Activated CD4-positive, CD25-positive, alpha-beta regulatory T cell (primary cell): ENCODE measurements at places on chromosomes 11 and 22.

DNA sequence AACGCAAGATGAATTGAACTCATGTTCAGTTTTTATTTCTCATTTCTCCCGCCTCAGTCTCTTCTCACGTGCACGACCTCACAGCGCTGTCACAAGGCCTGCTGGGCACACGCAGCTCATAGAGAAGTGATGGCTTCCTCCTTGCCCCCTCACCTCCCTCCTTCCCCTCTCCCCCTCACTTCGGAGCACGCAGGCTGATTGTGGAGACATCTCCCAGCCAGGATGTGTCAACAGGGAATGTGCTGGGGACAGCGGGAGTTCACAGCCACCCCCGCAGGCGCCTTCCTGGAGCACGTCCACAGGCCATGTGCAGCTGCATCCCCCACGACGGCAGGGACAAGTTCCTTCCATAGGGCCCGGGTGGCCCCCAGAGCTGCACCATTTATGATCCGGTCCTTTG, 29.1 kb upstream of the KRTAP5-6 start:
- no peak for DNase-seq

DNA sequence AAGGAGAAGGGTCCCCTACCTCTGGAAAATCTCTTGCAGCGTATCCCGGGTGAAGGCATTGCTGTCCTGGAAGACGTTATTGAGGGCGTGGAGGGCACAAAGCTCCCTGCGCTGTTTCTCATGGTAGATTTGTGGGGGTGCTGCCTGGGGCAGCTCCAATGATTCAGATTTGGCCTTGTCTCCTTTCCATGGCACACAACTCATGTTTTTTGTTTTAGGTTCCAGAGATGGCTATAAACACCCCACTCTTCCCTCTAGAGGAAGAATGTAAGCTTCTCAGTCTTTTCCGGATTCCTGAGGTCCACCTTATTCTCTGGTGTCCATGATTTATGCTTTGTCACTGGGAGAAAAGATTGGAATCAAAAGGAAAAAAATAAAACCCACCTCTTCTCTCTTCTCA, 959 bp downstream of the JOSD1 start:
- DNase-seq = no peak

DNA sequence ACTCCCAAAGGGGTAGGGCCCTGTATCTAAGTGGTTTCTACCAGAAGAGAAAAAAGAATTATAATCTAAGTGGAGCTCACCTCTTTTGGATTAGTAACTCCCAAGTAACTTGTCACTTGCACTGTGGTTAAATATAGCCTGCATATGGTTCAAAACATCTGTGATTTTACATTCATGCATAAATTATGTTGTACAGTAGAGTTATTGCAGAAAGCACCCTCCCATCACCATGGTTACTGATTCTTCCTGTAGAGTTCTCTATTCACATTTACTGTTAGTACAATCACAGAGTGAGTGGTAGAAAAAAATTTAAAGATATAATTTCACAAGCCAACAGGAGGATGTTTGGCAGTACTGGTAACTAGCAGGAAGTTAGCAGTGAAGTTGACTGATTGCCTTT, 80.4 kb downstream of the LRRC4C start:
- no peak for DNase-seq

- no peak for DNase-seq
These were observed 777 bp upstream of the MICAL3 start for GRCh38 chr22:18024956-18025720.

- no peak for DNase-seq
These were observed 18.1 kb upstream of the CADM1 start for GRCh38 chr11:115522302-115522701.

GRCh38 chr11:16909359-16910035, 104.7 kb downstream of the PLEKHA7 start:
- no peak for DNase-seq

DNA sequence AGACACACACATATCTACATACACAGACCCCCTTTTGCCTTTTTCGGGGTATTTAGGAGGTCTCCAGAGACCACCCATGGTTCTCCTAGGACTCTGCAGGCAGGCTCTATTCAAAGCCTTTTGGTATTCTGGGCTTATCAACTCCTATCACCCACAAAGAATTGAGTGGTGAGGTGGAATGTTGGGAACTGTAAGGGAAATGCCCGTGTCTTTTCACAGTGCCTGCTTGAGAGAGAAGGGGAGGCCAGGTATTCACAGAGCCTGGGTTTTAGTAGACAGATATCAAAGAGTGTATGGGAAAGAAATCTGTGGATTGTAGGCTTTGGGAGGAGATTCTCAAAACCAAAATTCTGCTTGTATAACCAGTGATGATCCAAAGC, 44.0 kb upstream of the CSNK2A3 start:
- DNase-seq = no peak

GRCh38 chr11:103676413-103676812, 360.0 kb upstream of the DDI1 start:
- no peak for DNase-seq

DNA sequence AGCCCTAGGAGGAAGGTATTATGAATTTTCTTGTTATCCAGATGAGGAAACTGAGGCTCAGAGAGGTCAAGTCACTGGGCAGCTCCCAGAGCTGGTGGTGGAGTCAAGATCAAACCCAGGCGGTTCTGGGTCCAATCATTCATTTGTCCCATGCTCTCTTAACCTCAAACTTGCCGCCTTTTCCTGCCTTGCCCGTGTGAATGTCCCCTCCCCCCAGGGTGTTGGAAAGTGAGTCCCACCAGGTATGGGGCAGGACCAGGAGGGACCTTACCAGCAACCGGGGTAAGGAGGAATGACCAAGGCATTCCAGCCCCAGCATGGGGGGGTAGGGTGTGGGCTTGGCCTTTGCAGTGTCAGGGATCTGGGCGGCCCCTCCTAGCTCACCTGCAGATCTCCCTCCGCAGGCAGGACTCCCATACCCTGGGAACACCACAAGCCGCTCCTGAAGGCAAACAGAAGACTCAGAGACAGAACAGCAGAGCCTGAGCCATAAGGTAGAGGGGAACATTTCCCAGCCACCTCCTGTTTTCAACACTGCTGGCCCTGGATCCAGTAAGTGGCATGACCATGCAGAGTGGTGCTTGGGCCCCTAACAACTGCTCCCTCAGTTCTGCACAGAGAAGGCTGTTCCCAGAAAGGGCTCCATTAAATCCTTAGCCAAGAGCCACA, 41.2 kb upstream of the SYT7 start:
- no peak for DNase-seq

- DNase-seq = no peak
These were observed 111.7 kb downstream of the MYO18B start for GRCh38 chr22:25853501-25854284.

DNA sequence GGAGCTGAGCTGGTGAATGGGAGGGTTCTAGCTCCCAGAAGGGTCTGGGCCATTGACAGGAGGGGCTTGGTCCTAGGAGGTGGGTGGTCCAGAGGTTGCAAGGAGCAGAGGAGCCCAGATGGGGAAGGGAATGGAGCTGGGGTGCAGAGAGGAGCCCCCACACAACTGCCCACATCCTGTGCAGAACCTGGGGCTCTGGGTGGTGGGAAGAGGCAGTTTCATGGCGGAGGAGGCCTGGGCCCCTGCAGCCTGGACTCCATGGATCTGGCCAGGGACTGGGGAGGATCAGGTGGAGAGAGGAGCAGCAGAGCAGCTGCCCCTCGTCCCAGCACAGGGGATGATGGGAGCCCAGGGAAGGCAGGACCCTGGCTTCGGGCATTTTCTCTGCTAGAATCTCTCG, 963 bp upstream of the ADORA2A start:
- DNase-seq = no peak

GRCh38 chr22:24952837-24953383, 394 bp downstream of the KIAA1671 start:
- no peak for DNase-seq

DNA sequence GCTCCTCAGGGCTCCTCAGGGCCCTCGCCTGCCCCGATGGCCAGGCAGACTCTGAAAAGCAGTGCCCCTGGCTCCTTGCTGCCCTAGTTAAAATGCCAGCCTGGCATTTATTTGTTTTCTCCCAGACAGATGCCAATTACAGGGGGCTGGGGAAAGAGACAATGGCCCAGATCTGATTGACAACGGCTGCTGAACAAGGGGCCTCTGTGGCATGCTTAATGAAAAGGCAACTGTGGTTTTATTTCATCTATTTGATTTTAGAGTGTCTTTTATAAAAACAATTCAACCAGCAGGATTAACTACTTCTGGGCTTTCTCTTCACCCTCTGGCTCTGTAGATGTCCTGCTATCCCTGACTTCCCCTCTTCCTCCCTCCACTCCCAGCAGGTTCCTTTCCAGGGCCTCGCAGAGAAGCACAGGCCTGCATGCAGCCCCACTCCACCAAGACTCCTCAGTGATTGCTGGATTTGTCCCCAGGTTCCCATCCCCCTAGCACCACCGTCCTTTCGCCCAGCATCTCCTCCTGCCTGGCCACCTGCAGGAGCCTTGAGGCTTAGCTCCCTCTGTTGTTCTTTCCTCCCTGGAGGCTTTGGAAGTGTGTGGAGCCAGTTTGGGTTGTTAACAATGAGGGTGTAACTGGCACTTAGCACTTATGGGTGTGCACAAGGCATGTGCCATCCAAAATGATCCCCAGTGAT, 171.1 kb downstream of the TENM4 start:
- no peak for DNase-seq

- DNase-seq = no peak
These were observed 99.1 kb upstream of the ANO1 start for GRCh38 chr11:69978841-69979614.

DNA sequence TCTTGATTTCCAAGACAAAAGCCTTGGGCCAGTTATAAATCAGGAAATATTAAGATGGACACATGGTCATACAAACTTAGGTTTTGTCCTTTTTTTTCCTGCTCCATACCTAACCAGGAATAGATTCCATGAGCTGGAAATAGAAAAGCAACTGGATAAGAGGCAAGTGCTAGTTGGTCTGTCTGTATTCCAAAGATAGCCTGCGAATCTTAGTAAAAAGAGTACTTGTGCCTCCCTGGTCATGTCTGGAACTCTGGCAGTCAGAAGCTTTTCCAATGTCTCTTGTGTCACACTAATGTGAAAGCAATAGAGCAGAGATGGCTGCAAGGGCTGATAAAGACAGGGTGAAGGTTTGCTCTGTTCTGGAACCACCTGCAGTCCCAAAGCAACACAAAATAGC, 590.2 kb upstream of the ANO5 start:
- no peak for DNase-seq

DNA sequence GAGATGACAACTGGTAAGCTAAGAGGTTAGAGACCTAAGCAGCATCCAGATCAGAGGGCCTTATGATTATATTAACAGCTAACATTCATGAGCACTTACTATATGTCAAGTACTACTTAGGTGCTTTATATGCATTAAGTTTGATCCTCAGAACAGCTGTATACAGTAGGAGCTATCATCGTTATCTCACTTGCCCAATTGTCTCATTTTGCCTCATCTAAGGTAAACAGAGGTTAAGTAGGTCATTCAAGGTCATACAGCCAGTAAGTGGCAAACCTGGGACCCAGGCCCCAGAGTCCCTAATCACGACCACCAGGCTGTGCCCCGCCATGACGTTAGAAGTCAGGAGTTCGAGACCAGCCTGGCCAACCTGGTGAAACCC, 4.6 kb upstream of the POLR3H start:
- DNase-seq = no peak

DNA sequence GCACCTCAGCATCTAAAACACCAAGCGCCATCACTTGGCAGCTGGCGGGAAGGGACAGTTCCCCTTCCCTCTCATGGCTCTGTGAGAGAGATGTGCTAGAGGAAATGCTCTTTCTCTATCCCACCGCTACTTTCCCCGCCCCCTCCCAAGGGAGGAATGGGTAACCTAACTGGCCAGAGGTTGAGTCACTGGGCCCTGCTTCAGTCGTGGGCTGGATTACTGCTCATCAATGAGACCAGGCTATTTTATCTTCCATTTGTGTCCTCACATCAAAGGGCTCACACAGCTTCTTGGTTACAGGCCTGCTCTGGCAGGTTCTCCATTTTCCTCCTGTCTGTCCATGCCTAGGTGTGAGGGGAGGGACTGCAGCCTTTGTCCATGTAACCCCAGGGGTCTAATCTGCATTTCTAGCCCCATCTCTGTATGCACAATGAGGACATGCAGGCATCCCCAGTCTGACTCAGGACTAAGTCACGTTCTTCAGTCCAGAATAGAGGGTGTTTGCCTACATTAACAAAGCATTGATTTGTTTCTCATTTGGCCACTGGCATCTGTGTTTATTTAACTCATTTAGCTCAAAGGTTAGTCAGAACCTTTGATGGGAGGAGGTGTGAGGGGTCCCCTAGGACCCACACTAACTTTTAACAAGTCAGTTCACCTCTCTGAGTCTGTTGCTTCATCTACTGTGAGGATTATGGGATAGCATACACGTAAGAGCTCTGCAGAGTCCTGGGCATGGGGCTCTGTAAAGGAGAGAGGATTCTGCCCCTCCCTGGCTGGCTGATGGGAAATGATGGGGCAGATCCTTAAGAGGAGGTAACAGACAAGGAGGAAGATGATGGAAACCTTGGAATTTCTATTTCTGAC, 99.1 kb downstream of the XRRA1 start:
- DNase-seq = no peak

GRCh38 chr11:63683133-63683991, 2.1 kb downstream of the RTN3 start:
- DNase-seq = no peak

DNA sequence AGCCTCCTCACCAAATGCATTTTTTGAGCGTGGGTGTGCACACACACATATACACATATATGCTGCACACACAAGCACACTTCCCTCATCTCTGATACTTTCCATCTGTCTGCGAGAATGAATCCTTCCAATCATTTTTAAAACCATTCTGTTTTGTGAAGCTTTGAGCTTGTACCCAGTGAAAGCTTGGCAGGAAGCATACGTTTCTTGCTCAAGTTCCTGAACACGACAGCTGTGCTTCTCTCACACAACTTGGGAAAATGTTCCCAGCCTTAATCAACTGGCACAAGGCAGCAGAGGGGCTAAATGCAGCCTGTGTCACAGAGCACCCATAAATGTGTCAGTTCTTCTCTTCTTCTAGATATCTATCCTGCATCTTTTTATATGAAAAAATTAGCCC, 524.0 kb upstream of the KIRREL3 start:
- DNase-seq = no peak

DNA sequence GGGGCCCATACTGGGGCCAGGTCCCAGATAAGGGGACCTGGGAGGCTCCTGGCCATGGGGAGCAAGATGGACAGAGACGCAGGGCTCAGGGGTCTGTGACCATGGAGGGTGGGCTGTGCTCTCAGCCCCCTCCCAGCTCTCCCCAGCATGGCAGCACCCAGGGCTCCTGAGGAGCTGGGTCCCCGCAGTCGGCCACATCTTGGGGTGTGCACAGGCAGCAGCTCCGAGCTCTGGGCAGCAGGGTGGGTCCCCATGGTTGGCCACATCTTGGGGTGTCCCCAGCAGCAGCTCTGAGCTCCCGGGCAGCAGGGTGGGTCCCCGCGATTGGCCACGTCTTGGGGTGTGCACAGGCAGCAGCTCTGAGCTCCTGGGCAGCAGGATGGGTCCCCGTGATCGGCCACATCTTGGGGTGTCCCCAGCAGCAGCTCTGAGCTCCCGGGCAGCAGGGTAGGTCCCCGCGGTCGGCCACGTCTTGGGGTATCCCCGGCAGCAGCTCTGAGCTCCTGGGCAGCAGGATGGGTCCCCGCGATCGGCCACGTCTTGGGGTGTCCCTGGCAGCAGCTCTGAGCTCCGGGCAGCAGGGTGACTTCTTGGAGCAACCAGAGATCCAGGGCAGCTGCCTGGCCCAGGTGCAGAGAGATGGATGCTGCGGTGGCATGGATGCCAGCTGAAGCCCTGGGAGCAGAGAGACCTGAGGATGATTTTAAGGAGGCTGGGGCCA, 18.3 kb upstream of the MUC5B start:
- no peak for DNase-seq

GRCh38 chr11:15888556-15889345, 467.6 kb downstream of the SOX6 start:
- DNase-seq = no peak
